Stimulated activated CD4-positive, alpha-beta T cell treated with anti-CD3 and anti-CD28 coated beads, Interleukin-15, amount 100 ng/mL, for 24 hours (primary cell): ENCODE measurements at places on chromosomes 6 and 20.

GRCh38 chr6:101393251-101393828, at the start of gene GRIK2:
TSS of gene GRIK2 (plus strand) at chr6:101393708.
- DNase-seq = peak; percentile 33

DNA sequence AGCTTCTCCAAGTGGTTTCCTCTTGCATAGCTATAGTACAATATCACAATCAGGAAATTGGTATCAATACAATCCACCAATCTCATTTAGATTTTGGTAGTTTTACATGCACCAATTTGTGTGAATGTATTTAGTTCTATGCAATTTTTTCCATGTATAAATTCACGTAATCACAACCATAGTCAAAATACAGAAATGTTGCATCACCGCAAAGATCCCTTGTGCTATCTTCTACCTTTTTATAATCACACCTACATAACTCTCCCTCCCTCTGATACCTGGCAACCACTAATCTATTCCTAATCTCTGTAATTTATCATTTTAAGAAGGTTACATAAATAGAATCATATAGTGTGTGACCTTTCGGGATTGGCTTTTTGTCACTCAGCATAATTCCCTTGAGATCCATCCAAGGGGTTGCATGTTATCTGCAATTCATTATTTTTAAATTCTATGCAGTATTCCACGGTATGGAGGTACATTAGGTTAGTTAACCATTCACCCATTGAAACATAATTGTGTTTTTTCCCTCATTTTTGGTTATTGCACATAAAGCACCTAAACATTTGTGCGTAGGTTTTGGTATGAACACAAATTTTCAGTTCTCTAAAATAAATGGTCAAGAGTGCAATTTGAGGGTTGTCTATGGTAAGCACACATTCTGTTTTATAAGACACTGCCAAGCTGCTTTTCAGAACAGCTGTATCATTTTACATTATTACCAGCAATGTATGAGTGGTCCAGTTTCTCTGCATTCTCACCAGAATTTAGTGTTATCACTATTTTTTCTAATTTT, 95.1 kb upstream of the SLC22A23 start:
- no peak for DNase-seq

GRCh38 chr6:116316772-116317467, 37.2 kb upstream of the TSPYL1 start:
- DNase-seq = no peak

GRCh38 chr6:151044465-151045441, 179.3 kb downstream of the MTHFD1L start:
- no peak for DNase-seq

- no peak for DNase-seq
Observed at GRCh38 chr6:15620611-15621010, 42.2 kb downstream of the DTNBP1 start.

GRCh38 chr6:149855040-149855654, 9.0 kb downstream of the LRP11 start:
- no peak for DNase-seq

GRCh38 chr20:36312724-36313441, 6.7 kb downstream of the DLGAP4 start:
- no peak for DNase-seq
